ENCODE measurements at places on chromosomes 7 and 10.

DNA sequence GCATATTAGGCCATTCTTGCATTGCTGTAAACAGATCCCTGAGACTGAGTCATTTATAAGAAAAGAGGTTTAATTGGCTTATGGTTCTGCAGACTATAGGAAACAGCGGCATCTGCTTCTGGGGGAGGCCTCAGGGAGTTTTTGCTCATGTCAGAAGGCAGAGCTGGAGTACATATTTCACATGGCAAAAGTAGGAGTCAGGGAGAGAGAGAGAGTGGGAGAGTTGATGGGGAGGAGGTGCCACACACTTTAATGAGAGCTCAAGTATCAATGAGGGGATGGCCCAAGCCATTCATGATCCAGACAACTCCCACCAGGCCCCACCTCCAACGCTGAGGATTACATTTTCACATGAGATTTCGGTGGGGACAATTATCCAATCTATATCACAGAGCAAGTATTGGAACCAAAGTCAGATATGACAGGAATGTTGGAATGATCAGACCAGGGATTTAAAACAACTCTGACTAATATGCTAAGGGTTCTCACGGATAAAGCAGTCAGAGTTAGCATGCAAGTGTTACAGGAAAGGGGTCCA is 795.3 kb upstream of the CELF2 start:
- DNase-seq: no peak

DNA sequence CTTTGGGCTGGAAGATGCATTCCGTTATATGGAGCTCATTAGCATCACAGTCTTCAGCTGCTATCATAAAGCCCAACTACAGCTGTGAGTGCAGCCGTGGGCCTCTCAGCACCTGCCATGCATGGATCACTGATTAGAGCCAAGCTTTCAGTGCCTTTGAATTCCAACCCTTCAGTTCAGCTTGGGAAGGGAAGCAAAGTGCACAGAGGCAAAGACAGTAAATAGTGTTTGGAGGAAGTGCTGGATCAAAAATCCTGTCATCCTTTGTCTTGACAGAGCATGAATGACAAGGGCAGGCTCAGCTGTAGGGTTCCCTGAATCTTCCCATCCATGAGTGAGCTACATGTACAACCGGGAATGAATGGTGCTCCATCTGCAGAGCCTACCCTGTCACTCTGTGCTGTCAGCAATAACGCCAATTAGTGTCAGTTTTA is 153.7 kb downstream of the DNAJB9 start:
- no peak for DNase-seq

DNA sequence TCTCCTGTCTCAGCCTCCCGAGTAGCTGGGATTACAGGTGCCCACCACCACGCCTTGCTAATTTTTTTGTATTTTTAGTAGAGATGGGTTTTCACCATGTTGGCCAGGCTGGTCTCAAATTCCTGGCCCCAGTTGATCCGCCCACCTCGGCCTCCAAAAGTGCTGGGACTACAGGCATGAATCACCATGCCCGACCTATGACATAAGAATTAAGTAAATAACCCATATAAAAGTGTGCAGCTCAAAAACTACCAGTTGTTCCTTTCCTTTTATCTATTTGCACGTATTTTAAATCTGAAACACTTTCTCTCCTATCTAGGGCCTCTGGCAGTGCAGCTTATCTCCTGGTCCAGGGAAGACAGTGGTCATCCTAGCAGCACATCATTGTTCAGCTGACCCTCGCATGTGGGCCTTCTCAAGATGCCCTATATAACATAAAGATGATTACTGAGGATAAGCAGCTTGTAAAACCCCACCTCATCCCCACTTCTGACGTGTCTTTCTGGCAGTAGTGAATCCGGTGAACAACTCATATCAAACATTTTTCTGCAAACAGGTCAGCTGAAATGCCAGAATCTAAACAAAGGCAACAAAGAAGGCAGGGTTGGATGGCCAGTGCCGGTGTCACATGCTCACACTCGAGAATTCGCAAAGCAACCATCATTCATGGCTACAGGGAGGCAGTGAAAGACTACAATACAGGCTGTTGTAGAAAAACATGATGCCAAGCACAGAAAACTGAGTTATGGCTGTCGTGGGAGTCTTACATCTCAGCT is 36.0 kb upstream of the KCNIP2 start:
- DNase-seq: no peak

DNA sequence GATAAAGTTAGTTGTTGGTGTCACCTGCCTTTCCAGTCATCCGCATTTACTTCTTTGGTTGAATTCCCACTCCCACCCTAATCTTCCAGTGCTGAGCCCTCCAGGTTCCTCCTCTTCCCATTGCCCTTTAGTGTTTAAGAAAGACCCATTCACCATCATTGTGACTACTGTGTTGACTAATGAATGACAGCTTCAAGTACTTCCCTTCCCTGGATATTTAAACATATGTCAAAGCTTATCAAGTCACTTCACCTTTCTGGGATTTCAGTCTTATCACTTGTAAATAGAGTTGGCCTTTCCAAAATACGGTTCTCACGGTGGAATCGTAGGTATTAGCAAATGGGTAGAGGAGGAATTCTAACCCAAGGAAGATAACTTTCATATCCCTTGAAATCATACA is 201.6 kb upstream of the SVIL start:
- DNase-seq: no peak

All from H1 (cell line).